ENCODE measurements at places on chromosomes 12 and 14.
A peak's percentile ranks its signal among the peaks of the same experiment; 100 is the strongest.

- DNase-seq: no peak
These were observed 157.4 kb downstream of the DHRS2 start for GRCh38 chr14:23793532-23793931.

GRCh38 chr12:5969974-5970690, 25.1 kb upstream of the ANO2 start:
- DNase-seq: no peak

GRCh38 chr14:90397425-90398314, 841 bp downstream of the CALM1 start:
- peak; percentile 58 for DNase-seq

GRCh38 chr12:93133361-93133760, 204.3 kb upstream of the EEA1 start:
- no peak for DNase-seq

- no peak for DNase-seq
These were observed 119.8 kb downstream of the TMEM121 start for GRCh38 chr14:105646175-105646574.

DNA sequence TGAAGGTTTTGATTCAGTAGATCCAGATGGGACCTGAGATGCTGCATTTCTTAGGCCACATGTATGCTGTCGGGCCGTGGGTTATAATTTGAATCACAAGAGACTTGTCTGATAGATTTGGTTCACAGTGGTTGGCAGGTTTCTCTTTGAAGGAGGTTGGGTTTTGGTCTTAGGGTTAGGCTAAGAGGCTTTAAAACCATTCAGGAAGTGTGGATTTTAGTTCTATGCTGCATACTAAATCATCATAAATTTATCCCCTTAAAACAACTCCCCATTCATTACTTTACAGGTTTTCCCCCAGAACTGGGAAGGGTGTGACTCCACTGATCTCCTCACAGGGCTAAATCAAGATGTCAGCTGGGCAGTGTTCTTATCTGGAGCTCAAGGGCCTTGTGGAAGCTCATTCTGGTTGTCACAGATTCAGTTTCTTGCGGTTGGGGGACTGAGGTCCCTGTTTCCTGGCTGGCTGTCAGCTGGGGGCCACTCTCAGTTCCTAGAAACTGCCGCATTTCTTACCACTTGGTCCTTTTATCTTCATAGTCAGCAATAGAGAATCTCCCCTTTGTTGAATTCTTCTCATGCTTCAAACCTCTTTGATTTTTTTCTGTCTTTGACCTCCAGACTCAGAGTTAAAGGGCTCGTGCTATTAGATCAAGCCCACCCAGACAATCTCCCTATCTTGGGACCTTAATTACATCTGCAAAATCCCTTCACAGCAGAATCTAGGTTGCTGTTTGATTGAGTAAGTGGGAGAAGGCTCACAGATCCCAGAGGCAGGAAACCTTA, 20.6 kb upstream of the PCNX1 start:
- no peak for DNase-seq

- DNase-seq: no peak
These were observed 26.3 kb downstream of the BATF start for GRCh38 chr14:75548544-75548943.

DNA sequence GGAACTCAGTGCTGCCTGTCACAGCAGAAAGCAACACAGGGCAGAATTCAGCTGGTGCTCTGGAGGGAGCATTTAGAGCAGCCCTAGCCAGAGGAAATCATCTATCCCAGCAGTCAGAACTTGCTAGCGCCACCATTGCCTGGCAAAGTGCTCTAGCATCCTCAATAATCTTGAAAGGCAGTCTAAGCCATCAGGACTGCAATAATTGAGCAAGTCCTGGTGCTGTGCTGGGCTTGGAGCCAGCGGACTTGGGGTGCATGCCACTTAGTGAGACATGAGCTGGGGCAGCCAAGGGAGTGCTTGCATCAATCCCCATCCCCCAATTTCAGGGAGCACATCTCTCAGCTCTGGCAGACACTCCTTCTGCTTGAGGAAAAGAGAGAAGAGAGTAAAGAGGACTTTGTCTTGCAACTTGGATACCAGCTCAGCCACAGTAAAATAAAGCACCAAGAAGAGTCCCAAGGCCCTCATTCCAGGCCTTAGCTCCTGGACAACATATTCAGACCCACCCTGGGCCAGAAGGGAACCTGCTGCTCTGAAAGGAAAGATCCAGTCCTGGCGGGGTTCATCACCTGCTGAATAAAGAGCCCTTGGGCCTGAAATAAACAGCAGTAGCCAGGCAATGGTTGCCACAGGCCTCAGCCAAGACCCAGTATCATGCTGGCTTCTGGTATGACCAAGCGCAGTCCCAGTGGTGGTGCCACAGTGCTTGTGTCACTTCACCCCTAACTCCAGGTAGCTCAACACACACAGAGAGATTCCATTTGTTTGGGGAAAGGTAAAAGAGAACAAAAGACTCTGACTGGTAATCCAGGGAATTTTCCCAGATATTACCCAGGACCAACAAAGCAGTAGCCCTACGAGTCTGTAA, 44.5 kb upstream of the ZDHHC17 start:
- DNase-seq: no peak

DNA sequence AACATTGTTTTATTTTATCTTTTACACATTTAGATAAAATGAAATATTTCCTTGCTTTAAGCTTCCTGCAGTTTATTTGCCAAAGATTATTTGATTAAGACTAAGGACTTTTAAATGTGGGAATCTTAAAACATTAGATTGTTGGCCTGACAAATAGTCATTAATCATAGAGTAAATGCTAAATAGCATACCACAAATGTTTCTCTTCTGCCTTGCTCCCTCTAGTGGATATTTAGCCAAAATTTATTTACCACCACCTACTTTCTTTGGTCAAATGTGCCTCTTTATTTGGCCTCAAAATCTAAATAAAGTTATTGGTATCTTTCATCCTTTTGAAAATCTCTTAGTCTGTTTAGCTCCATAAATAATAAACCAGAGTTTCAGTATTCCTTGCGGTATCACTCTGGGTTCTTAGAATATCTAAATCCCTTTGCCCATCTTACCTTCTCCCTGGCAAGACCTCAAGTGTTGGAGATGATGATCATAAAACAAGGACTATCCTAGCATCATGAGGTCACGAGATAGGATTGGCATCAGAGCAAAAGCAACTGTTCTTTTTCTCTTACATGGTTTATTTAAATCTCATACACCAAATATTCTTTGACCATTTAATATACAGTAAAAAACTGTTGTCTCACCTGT, 150.6 kb upstream of the AEBP2 start:
- no peak for DNase-seq

GRCh38 chr12:43841253-43841652, 5.4 kb downstream of the TMEM117 start:
- DNase-seq: no peak

DNA sequence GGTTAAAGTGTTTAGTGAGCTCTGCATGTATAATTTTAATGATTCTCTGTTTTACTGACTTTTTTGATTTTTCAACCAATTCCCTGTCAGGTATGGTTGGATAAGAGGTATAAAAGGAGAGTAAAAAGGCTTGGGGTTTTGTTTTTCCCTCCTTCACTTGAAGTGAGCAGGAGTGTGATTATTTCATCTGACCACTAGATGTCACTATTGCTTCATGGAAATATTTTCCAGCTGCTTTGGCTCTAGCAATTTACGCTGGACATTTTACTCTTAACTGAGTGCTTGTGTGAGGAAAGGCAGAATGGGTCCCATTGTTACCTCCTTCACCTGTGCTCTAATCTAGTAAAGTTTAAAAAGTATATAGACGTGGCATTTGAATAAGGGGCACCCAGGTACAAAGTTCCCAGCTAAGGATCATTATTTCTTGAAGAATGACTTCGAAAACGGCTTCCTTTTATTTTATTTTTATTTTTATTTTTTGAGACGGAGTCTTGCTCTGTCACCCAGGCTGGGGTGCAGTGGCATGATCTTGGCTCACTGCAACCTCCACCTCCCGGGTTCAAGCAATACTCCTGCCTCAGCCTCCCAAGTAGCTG, 66.5 kb downstream of the TBC1D30 start:
- DNase-seq: peak; percentile 69

Data from NCI-H2107 (cell line).